ENCODE measurements at places on chromosomes 1 and 21. TPM values are rescaled to one million over a fixed set of nuclear protein-coding genes. Genes with fewer than 3 reads are reported as not detected.

MROH7 gene
- 0.69 TPM for total RNA-seq

ANGPTL3 gene
- total RNA-seq: 1.2 TPM

FAM72C gene
- 2.6 TPM for total RNA-seq

SPOCD1 gene
- 0.27 TPM for total RNA-seq

SIPA1L2 gene
- 15.7 TPM for total RNA-seq

PRRX1 gene
- total RNA-seq: 20.6 TPM

FTCD gene
- total RNA-seq: 2.5 TPM

DNA sequence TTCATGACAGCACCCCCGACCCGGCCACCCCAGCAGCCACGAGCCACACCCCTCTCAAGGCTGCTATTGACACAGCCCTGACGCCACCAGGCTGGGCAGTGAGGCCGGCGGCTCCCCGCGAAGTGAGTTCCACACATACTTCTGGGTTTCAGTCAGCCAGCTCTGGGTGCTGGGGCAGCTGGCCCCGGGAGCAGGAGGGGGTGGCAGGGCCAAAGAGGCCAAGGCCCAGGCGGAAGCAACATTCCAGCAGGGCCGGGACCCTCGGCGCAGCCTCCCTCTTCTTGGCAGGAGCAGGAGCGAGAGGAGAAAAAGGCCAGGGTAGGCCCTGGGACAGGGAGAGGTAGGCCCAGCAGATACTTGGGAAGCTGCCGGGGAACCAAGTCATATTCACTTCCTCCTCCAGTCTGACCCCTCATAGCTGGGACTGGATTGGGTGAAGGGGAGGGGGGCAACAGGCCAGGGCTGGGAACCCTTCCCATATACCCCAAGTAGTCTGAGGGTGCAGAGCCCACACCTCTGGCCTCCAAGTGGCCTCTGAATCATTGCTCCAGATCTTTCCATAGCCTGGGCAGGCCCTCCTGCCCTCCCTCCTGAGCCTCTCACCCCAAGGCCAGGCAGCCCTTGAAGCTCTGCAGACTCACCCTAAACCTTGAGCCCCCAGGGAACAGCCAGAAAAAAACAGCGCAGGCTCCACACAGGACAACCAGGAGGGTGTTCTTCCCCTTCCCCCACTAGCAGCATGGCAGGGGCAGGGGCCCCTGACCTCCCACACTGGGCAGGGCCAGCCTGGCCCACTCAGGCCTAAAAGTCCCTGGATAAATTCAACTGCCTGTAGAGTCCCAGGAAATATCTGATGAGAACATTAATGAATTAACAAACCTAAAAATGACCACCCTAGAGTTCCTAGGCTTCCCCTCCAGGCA lies 5.7 kb downstream of the HSPG2 start:
- ATAC-seq: peak; percentile 46

GRCh38 chr1:159917533-159918351 lies 7.6 kb downstream of the TAGLN2 start:
- ATAC-seq: no peak

- ATAC-seq: no peak
Observed at GRCh38 chr1:107183011-107183410, 42.2 kb downstream of the NTNG1 start.

DNA sequence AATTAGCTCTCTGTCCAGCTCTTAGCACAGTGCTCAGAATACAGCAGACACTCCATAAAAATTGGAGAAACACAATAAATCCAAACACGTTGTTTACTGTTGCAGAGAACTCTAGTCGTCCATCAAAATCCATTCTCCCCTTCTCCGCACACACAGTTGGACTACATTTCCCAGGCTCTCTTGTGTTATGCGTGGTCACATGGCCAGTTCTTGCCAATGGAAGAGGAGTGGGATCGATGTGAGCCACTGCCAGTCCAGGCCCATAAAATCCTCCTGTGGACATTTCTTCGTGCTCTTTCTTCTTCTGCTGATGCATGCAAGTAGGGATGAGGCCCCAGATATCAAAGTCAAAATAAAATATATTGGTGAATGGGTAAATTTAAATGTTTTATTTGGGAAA lies 114.3 kb upstream of the FMN2 start:
- no peak for ATAC-seq

DNA sequence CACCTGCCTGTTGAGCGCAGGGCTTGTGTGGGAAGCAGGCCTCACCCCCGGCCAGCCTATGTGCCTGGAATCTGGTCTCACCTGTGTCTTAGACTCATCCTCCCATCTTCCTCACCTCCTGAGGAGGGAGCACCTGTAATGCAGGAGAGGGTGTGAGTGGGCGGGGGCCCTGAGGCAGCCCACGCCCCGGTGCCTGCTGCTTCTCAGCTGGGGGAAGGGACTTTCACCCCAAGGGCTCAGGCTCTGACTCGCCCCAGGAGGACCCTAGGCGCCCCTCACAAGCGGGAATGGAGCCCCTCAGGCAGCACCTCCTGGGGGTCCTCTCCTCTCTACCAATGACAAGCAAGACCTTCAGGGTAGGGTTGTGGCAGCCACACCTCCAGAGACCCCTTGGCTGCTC lies 6.7 kb upstream of the ZNF670 start:
- ATAC-seq: no peak

DNA sequence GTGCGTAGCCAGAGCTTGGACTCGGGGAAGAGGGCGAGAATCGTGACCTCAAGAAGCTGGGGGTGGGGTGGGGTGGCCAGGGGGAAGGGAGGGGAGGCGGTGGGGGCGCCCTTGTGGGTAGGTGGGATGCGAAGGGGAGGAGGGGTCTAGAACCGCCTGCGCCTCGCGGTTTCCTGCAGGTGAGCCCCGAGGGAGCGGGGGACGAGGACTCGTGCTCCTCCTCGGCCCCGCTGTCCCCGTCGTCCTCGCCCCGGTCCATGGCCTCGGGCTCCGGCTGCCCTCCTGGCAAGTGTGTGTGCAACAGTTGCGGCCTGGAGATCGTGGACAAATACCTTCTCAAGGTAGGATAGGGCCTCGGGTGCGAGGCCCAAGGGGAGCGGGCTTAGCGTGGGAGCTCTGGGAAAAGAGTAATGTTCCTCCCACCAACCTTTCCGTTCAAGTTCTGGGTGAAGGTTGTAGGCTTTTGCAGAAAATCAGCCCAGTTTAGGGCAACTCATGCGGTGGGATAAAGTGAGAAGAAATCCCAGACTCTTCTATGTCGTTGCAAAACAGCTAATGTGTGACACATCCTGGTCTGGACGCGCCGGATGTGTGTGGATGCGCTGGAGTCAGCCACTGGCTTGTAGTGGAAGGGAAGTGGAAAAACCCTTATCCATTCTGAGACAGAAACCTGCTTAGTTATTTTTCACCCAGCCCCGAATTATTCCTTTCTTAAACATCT lies 2.9 kb downstream of the LHX8 start:
- no peak for ATAC-seq

DNA sequence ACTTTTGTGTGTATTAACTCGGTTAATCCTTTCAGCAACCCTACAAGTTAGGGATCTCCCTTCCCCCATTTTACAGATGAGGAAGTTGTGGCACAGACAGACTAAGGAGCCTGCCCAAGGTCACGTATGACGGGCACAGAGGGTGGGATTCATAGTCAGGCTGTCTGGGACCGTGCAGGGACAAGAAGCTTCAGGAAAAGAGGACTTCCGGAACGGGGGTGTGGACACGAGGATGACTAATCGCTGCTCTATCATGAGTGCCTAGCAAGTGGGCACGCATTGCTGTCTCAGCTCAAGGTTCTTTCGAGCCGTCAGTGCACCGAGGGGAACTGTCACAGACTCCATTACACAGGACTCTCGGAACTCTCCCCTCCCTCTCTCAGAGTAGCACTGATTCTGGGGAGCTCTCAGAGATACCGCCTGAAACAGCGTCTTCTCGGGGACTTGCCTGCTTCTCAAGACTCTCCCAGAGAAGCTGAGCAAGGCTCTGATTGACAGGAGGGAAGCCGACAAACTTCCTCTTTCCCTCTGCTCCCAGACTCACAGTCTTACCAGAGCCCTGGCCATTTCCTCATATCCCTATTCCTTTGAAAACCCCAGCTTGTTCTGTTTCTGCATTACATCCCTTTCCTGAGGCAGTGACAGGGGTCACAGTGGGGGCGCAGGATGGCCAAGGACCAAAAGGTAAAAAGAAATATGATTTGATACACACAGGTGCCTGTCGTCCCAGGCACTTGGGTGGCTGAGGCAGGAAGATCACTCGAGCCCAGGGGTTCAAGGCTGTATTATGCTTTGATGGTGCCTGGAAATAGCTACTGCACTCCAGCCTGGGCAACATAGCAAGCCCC lies 14.4 kb downstream of the FHAD1 start:
- ATAC-seq: no peak

DNA sequence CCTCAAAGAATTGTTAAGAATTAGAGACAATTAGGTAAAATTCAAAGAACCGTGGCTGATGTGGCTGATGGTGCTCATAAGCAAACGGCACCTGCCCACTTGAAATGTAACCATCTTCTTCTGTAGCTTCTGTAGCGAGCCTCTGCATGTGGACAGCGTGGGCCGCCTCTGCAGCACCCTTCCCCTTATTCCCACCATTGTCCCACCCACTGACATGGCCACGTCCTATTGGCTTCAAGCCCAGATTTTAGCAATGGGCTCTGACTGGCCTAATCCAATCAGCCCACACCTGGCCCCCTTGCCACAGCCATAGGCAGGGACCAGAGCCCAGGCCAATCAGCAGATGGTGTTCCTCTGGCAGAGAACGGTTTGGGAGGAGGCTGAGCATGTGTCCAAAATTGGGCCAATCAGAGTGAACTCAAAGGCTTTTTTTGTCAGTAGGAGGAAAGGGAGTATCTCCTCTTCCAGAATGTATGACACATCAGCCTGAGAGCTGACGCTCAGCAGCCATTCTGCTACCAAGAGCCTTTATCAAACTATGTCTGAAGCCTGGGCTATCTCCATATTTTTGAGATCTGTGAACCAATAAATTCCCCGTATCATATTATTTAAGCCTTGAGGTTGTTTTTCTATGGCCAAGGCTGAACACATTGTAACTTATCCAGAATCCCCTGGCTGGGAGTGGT lies 518.5 kb downstream of the SMYD3 start:
- no peak for ATAC-seq

DNA sequence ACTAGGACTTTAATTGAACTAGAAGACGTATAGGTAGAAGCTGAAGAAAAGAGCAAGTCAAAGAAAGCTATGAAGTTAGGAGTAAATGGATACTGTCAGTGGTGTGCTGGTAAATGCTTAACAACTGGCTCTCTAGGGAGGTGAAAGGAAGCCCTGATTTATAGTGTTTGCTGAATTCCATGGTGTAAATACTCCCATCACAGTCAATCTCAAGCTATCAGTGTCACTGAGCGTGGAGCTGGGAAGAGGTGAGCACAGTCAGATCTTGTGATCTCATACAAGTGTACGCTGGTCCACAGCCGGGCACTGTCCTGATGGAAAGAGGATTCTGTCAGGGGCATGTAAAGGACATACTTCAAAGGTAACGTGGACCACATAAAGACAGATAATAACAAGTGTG lies 28.3 kb downstream of the ELAPOR1 start:
- no peak for ATAC-seq

GRCh38 chr1:89556726-89557444 lies 32.3 kb downstream of the LRRC8B start:
- ATAC-seq: no peak

- ATAC-seq: peak; percentile 56
Observed at GRCh38 chr1:154777154-154777553, 92.9 kb downstream of the KCNN3 start.

DNA sequence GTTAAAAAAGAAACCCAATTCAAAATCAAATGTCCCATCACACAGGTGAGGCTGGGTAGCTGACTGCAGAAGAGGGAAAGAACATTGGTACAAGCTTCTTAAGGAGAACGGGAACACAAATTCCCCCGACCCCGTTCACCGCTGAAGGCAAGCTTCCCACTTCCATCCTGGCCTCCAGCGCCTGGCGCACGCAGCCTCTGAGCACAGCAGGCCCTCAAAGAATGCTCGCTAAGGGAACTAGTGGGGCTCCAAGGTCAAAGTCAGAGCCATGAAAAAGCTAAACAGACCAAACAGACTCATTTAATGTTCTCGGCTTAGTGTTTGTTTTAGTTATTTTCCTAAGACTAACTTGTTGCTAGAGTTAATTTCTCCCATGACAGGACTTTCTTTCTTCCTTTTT lies 63.7 kb downstream of the SIM2 start:
- no peak for ATAC-seq

GRCh38 chr1:160810486-160810885 lies 14.5 kb downstream of the LY9 start:
- peak; percentile 69 for ATAC-seq

Measured in motor neuron (in vitro differentiated cells).